ENCODE measurements at places on chromosomes 7 and 10. TPM values are rescaled to one million over a fixed set of nuclear protein-coding genes. Genes with fewer than 3 reads are reported as not detected.

DNA sequence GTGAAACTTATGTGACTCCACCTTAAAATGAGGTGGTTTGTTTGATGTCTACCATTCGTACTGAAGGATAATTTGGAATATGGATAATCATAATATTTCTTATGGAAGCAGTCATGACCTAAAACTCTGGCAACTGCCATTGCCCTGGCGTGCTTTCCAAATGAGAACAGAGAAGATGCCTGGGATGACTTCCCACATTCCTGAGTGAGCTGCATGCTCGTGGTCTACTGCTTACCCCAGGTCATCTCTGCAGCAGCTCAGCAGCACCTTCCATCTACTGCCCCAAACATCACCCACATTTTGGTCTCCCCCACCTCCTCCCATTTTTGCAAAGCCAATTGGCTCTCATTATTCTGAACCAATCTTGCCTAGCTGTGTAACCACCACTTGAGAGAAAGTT lies 40.1 kb downstream of the LYZL1 start:
- no peaks in the 10 kb centered on the region for H3K36me3 ChIP-seq
- H3K27ac ChIP-seq = no peak overlapping the region
- peaks cover 15% of the 10 kb centered on the region for H3K27me3 ChIP-seq
- H3K4me1 ChIP-seq = peaks cover 16% of the 10 kb centered on the region
- DNase-seq = no peak
- no peak overlapping the region for H3K4me3 ChIP-seq

DNA sequence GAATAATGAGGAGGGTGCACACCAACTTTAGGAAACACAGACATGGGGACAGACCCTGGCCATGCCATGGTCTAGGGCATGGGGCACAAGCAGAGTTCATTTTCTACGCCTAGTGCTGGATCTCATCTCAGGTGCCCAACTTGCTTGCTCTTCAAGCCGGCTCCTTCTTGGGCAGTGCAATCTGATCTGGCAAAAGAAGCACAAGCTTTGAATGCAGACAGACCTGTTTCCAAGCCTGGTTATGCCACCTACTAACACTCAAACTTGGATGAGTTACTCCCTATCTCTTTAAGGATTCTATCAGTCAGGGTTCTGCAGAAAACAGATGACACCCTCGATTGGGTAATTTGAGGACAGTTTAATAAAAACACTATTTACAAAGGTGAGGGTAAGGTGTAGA lies 34.9 kb upstream of the WAPL start:
- no peak overlapping the region for H3K27ac ChIP-seq
- H3K4me1 ChIP-seq = no peaks in the 10 kb centered on the region
- no peak overlapping the region for H3K4me3 ChIP-seq
- H3K36me3 ChIP-seq = no peaks in the 10 kb centered on the region
- no peak for DNase-seq
- no peaks in the 10 kb centered on the region for H3K27me3 ChIP-seq

GRCh38 chr10:119821182-119821581 lies 51.5 kb downstream of the MCMBP start:
- no peaks in the 10 kb centered on the region for H3K27me3 ChIP-seq
- H3K4me1 ChIP-seq = peaks cover 18% of the 10 kb centered on the region
- DNase-seq = no peak
- peaks cover 10% of the 10 kb centered on the region for H3K36me3 ChIP-seq

DNA sequence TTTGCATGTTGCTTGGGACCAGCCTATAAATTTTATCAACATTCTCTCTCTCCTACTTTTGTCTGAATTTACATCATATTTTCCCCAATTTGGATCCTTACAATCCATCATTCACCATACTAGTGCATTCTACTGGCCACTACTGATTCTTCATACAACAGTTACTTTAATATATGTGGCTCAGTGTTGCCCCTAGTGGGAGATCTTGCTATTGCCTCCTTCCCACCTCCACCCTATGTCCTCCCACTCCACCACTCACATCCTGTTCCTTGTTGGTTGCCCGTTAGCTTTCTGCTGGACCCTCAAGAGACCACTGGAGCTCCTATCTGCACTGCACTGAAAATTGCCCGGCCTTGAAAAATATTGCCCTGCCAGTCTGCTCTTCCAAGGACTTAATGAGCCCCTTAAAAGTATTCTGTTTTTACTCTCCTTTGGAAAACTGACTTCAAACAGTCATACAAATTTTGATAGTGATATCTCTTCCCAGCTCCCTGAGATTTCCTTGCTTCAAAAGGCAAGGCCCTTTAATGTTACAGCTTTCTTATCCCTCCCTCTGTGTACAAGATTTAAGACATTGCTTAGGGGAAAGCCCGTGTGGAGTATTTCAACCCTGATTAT lies 243.2 kb upstream of the TMEM229A start:
- no peak for DNase-seq
- H3K36me3 ChIP-seq = no peaks in the 10 kb centered on the region
- H3K4me1 ChIP-seq = no peaks in the 10 kb centered on the region

DNA sequence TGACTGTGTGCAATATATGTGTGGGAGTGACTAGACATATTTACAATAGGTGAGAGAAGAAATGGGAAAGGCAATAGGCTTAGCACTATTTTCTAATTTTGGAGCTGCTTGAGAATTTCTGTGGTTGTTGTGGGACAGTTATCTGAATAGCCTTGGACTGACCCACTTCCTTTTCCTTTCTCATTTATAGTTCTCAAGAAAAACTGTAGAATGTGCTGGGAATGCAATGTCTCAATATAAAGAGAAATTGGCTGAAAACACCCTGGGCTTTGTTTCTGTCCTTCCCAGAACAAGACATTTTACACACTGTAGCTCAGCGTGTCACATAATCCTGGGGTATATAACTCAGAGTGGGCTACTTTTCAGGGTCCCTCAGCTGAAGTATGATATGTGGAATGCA lies 153.0 kb upstream of the RHOBTB1 start:
- no peak overlapping the region for H3K27ac ChIP-seq
- peaks cover 9% of the 10 kb centered on the region for H3K27me3 ChIP-seq
- no peaks in the 10 kb centered on the region for H3K36me3 ChIP-seq
- no peak for DNase-seq

GRCh38 chr10:44471410-44471809 lies 86.5 kb upstream of the CXCL12 start:
- H3K27ac ChIP-seq = no peak overlapping the region
- no peaks in the 10 kb centered on the region for H3K36me3 ChIP-seq
- peaks cover 5% of the 10 kb centered on the region for H3K4me1 ChIP-seq
- H3K4me3 ChIP-seq = no peak overlapping the region
- no peak for DNase-seq

GRCh38 chr7:100687751-100688300 lies 6.2 kb downstream of the GIGYF1 start:
- H3K27me3 ChIP-seq = no peaks in the 10 kb centered on the region
- H3K36me3 ChIP-seq = peaks cover 8% of the 10 kb centered on the region

DNA sequence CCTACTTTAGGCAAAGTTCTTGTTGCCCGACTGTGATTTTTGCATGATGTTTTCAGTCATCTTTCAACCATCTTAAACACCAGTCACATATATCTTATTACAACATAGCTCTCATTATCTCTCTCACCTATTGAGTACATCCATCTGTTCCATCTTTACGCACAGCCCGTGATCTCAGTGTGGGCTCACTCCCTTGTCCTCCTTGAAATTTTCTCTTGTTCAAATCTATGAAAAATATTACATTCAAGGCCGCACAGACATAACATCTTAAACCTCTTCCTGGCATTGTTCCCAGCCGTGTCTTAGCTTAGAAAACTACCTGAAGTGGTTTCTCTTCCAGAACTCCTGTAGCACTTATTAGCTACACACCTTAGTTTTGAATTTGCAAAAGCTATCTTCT lies 32.6 kb downstream of the NET1 start:
- no peaks in the 10 kb centered on the region for H3K27me3 ChIP-seq
- no peak overlapping the region for H3K27ac ChIP-seq
- peaks cover 31% of the 10 kb centered on the region for H3K4me1 ChIP-seq
- no peak overlapping the region for H3K4me3 ChIP-seq
- no peak for DNase-seq

GRCh38 chr10:119362122-119362521 lies 154.8 kb downstream of the GRK5 start:
- no peak overlapping the region for H3K4me3 ChIP-seq
- no peak for DNase-seq
- no peaks in the 10 kb centered on the region for H3K36me3 ChIP-seq
- H3K27ac ChIP-seq = no peak overlapping the region
- peaks cover 17% of the 10 kb centered on the region for H3K4me1 ChIP-seq

DNA sequence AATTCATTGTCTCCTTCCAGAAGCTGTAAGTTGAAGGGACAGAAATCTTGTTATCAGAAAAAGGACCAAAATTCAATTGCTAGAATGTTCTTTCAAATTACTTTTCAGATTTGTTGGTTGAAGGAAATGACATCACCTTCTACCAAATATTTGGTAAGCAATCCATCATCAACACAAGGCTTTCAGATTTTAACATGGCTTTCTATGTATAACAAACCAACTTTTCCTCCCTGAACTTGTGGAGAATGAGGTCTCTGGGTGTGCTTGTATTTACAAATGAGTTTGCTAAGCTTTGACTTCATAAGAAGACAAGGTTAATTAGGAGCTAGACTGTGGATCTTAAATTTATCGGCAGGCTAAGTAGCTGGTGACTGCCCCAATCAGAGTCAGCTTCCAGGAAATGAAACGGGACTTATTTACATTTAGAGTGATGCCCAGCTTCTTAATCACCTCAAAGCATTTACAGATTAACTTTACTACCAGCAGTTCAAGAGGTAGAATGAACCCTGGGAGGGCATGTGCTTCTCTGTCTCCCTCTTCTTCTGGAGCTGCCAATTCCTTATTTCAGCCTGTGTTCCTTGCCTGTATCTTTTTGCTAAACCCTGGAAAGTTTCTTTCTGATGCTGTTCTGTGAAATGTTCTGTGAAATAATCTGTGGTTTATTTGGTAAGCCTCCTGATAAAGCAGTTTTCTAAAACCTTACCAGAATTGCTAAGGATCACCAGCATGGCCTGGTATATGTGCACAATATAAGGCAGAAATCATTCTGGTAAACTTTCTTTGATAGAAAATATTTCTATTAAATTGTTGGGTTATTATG lies 248.8 kb upstream of the FZD8 start:
- DNase-seq = no peak
- H3K27me3 ChIP-seq = no peaks in the 10 kb centered on the region
- H3K36me3 ChIP-seq = no peaks in the 10 kb centered on the region
- H3K4me1 ChIP-seq = peaks cover 9% of the 10 kb centered on the region
- no peak overlapping the region for H3K27ac ChIP-seq

- no peaks in the 10 kb centered on the region for H3K36me3 ChIP-seq
- no peak for DNase-seq
- H3K4me1 ChIP-seq = no peaks in the 10 kb centered on the region
- H3K27me3 ChIP-seq = no peaks in the 10 kb centered on the region
Measured at GRCh38 chr10:97307866-97308780, 10.9 kb upstream of the FRAT1 start.

DNA sequence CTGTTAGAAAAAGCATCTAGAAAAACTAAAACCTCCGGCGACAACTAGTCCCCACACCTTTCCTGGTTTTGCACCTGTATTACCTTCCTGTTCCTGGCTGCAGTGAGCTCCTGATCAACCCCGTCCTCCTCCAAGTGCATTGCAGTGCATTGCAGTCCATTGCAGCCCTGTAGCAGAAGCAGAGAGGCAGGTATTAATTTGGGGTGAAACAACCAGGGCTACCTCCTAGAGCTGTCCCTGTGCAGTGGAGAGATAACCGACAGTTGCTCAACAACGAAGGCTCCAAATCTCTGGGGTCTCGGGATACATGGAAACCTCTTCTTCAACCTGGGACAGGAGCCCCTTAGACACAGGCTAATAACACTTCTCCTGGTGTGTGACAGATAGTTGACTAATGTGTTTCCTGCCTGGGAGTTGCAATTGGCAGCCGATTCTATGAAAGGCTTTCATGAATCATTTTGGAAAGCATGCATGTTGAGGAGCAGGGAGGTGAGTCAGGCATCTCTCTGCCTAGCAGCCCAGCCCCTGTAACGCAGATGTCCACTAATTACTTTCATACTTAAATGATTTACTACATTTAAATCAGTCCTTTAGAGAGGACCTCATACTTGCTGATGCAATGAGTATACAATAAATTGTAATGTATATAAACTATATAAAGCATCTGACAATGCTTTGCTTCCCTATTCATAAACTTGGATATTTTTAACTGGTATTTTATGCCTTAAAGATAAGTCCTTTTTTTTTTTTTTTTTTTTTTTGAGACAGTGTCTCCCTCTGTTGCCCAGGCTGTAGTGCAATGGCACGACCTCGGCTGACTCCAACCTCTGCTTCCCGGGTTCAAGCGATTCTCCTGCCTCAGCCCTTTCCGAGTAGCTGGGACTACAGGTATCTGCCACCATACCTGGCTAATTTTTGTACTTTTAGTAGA lies 59.0 kb downstream of the PRR15 start:
- H3K27me3 ChIP-seq = no peaks in the 10 kb centered on the region
- no peak overlapping the region for H3K4me3 ChIP-seq
- H3K27ac ChIP-seq = peak overlapping the region; percentile 95

DNA sequence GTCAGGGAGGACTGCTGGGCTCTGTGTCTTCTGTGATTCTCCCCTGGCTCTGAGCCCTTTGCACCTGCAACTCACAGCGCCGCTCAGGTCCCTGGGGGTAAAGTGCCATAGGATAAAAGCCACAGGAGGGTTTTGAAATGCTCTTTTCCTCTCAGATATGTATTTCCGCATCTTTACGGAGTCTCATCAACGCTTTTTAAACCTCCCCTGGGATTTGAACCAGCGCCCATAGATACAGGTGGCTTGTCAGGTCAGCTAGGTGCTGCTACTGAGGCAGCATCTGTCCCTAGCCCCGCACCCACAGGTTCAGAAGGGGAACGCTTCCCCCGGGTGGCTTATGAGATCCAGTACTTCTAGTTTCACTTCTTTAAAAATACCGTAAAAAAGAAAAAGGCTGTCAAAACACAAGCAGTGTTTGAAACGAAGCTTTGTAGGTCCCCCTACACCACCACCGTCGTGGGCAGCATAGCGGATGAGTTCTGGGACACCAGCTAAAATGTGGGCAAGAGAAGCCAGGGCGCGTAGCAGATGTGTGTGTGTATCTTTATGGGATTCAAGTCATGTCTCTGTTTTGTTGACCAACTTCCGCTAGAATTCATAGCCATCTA lies 173.5 kb downstream of the CUX1 start:
- no peak overlapping the region for H3K4me3 ChIP-seq
- no peaks in the 10 kb centered on the region for H3K27me3 ChIP-seq
- no peak for DNase-seq
- no peak overlapping the region for H3K27ac ChIP-seq

- no peaks in the 10 kb centered on the region for H3K36me3 ChIP-seq
- no peak overlapping the region for H3K27ac ChIP-seq
- H3K4me3 ChIP-seq = no peak overlapping the region
- peaks cover 20% of the 10 kb centered on the region for H3K27me3 ChIP-seq
- DNase-seq = no peak
Measured at GRCh38 chr10:78473006-78473405, 439.3 kb downstream of the RPS24 start.

- DNase-seq = no peak
- H3K4me1 ChIP-seq = peaks cover 5% of the 10 kb centered on the region
- H3K27me3 ChIP-seq = no peaks in the 10 kb centered on the region
- no peaks in the 10 kb centered on the region for H3K36me3 ChIP-seq
Measured at GRCh38 chr10:24737001-24737400, 13.3 kb upstream of the ARHGAP21 start.

GRCh38 chr10:76466836-76467503 lies 1035.5 kb downstream of the LRMDA start:
- H3K27ac ChIP-seq = no peak overlapping the region
- H3K36me3 ChIP-seq = no peaks in the 10 kb centered on the region
- no peak overlapping the region for H3K4me3 ChIP-seq
- DNase-seq = no peak
- no peaks in the 10 kb centered on the region for H3K4me1 ChIP-seq

- DNase-seq = no peak
- peaks cover 39% of the 10 kb centered on the region for H3K4me1 ChIP-seq
- no peak overlapping the region for H3K4me3 ChIP-seq
- no peaks in the 10 kb centered on the region for H3K27me3 ChIP-seq
- H3K27ac ChIP-seq = peak overlapping the region; percentile 79
Measured at GRCh38 chr10:58622246-58622645, 109.6 kb downstream of the BICC1 start.

SCART1 gene
- 2.4 TPM for total RNA-seq

NPC1L1 gene
- not detected for total RNA-seq

PDE1C gene
- total RNA-seq = 54.6 TPM

TMEM213 gene
- total RNA-seq = not detected

VAX1 gene
- total RNA-seq = not detected

Data from chondrocyte (in vitro differentiated cells).